ENCODE measurements at places on chromosomes 2 and 18.

GRCh38 chr2:12734914-12735654 lies 18.3 kb downstream of the TRIB2 start:
- no peak for ATAC-seq

- ATAC-seq: peak; percentile 68
These were observed 137.1 kb downstream of the ZEB2 start for GRCh38 chr2:144382849-144383248.

GRCh38 chr2:79729532-79729931 lies 216.7 kb downstream of the CTNNA2 start:
- ATAC-seq: no peak

GRCh38 chr2:143209570-143210445 lies 80.6 kb downstream of the ARHGAP15 start:
- ATAC-seq: no peak

- no peak for ATAC-seq
These were observed 130.8 kb downstream of the UPP2 start for GRCh38 chr2:158232476-158232875.

- no peak for ATAC-seq
These were observed 202.8 kb upstream of the THUMPD2 start for GRCh38 chr2:39981883-39982311.

- ATAC-seq: no peak
These were observed 102.1 kb downstream of the SNTG2 start for GRCh38 chr2:1052771-1053191.

DNA sequence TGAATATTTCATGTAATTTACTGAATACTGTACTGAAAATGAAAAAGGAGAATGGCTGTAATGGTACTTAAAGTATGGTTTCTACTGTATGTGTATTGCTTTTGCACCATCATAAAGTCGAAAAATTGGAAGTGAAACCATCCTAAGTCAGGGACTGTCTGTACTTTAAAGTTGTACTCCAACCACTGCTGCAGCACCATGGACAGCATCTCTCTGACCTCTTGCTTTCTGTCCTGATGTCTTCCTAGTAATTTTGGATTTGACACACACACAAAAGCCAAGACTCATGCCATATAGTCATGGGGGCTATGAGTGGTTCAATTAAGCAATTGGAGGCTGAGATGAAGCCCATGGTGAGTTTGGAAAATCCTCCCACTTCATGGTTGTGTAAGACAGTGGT lies 256.3 kb upstream of the PKDCC start:
- ATAC-seq: no peak

DNA sequence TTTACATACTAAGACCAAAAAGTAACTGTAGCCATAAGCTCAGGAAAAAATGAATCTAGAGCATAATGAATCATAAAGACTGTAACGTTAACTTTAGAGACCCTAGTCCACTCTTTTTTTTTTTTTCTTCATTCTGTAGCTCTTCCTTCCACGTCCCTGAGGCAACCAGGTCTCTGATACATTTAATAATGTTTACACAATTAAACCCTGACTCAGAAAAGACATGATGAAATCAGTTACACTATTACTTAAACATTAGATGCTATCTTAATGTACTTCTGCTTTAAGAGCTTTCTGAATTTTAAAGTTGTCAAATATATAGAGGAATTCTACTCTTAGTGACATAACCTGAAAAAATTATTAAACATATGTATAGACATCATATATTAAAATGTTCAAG lies 1121.5 kb upstream of the DDX18 start:
- ATAC-seq: no peak

- no peak for ATAC-seq
These were observed 20.5 kb downstream of the SLC3A1 start for GRCh38 chr2:44295633-44296359.

DNA sequence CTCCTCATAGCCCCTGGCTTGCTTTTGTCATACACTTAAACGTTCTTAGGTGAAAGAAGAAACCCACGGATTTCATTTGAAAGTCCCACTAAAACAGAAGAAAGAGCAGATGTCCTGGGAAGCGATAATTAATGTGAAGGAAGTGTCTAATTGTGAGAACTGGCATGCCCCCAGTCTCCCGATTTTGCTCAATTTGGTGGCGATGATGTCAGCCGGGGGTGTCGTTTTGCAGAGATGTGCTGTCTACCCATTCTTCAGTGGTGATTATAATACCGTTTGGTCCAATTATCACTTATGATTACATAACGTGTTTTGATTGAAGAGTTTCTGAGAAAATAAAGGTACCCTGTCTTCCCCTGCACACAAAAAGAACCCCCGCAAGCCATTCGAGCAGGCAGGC lies 103.1 kb downstream of the RTN4 start:
- ATAC-seq: no peak

DNA sequence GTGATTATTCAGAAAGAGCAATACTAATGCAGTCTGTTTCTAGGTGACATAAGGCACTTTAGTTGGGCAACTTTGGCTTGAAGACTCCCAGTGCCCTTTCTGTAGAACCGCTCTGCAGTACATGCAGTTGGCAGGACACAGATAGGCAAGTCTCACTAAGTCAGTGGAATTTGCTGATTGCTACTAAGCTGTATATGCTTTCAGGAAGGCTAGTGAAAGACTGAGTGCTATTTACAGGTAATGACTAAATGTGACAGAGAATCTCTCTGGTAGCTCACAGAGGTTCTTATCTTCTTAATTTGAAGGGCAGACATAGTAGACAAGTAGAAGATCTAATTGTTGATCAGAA lies 243.0 kb downstream of the WDPCP start:
- ATAC-seq: no peak

DNA sequence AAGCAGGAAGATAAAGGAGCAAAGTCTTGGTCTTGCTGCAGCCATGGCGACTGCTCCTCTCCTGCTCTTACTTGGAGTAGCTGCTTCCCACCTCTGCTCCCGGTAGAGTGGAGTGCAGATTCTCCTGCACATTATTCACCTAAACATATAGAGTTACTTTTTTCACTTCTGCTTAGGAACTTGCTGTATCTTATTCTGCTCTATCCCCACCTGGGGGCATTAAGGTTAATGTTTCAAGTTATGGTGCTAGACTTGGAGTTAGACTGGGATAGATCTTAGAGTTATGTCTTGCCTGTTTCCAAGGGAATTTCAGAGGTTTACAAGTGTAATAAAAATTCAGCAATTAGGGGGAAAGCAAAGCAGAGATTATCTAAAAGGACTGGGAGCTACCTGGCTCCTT lies 144.2 kb downstream of the SETBP1 start:
- no peak for ATAC-seq

GRCh38 chr2:203071148-203071547 lies 56.5 kb downstream of the NBEAL1 start:
- no peak for ATAC-seq

DNA sequence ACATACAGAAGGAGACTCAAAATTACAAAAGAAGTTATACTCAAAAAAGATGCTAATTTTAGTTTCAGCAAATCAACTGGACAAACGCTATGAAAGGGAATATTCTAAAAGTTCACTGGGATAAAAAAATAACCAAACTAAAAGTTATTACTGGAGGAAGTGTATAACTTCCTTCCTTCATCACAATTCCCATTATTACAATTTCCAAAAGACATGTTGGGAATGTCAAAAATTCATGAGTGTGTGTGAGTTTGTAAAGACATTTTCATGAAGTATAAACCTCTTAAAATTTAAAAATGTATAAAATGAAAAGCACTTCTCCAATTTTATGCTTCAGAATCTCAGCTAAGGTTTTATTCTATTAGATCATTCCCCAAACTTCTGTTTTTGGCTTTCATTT lies 67.8 kb downstream of the MERTK start:
- ATAC-seq: no peak

DNA sequence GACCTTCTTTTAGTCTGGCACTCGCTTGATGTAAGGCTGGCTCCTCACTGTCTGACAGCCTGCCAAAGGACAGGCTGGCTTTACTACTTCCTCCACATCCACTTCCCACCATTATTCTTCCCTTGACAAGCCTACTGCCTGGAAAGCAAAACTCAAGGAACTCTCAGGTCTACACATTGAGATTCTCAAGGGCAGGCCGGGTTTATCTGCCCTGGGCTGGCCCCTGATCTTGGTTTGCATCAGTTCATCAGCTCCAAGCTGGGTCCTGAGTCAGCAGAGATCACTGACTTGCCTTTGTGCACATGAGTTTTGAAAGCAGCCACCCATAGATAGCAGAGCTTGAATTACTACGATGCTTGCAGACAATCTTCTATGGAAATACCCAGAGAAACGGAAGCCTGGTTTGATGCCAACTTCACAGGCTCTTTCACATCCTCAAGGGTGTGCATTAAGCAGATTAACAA lies 53.9 kb downstream of the KCTD18 start:
- peak; percentile 25 for ATAC-seq

DNA sequence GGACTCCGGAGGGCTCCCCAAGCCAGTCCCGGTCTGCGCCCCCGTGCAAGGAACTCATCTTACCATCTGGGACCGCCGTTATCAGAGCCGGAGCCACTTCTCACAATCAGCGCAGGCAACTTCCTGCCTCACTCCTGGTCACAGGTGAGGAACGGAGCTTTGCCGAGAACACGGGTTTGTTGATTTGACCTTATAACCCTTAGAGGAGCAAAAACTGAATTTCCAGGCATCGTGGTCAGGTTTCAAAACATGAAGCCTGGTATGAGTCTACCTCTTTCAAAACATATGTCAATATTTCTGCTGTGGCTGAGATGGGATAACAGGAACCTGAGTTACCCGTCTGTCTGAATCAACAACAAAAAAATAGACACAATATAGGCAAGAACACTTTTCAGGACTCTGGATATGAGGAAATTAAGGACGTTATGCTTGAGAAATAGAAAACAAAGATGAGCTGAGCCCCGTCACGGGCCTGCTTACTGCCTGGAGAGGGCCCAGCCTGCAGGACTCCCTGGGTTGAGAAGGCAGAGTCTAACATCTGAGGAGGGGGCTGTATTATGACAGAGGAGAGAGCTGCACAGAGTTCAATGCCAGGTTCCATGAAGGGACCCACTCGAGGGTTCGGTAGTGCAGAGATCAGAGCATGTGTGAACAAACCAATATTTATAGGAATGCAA lies 148.7 kb downstream of the NDUFA10 start:
- ATAC-seq: no peak

DNA sequence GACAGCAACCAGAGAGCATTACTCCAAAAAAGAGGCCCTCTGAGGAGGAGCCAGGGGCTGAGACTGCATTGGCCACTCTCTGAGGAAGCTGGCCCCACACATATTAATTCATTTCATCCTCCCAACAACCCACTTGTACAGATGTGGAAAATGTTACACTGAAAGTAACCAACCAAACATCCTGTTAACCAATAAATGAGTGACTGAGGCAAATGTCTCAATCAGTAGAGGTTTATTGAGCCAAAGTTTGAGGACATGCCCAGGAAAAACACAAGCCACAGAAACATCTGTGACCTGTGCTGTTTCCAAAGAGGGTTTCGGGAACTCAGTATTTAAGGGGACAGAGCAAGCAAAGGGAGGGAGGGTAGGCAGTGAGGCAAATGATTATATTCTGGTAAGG lies 53.0 kb downstream of the SKA1 start:
- no peak for ATAC-seq

DNA sequence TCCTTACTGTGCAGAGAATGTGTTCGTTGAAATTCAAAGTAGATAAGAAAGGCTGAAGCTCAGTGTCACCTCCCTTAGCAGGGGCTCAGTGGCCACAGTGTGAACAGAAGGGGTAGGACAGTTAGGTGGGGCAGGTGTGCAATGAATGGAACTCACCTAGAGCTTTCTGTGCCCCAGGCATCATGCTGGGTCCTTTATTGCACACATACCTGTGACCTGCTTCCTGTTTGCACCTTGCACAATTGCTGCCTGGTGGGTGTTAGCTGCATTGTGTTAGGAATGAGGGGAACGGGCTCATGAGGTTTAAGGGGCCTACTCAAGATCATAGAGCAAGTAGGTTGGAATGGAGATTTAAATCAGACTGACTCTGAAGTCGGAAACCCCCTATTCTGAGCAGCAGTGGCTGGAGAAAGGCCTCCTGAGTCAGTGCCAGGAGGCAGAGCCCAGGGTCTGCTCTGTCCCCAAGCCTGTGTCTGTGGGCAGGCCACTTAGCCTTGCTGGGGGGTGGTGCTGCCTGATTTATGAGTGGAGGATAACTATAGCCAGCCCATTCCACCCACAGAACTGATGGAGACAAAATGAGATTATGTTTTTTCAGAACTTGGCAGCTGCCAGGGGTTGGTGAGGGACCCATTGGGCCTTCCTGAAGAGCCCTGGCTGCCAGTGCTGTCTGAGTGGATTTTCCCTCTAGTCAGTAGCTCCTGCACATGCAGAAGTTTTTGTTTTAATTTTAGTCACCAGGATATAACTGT lies 76.2 kb downstream of the NPAS2 start:
- no peak for ATAC-seq

- peak; percentile 78 for ATAC-seq
These were observed 25.8 kb downstream of the CREG2 start for GRCh38 chr2:101361522-101361921.

- no peak for ATAC-seq
These were observed 314.7 kb upstream of the SPRED2 start for GRCh38 chr2:65746931-65747675.

DNA sequence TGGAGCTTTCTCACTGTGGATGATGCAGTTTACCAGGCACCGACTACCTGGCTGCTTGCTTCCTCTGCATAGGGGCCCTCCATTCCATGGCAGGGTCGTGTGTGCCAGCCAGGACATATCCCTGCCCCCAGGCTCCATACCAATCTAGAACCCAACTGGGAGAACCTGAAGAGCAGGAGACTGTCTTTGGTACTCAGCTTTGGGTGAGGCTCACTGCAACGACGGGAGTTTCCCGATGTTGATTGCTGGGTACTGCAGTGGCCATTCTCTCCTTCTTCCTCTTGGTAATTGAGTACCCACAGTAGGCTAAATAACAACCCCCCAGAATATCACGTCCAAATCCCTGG lies 133.3 kb upstream of the SERTAD2 start:
- no peak for ATAC-seq

DNA sequence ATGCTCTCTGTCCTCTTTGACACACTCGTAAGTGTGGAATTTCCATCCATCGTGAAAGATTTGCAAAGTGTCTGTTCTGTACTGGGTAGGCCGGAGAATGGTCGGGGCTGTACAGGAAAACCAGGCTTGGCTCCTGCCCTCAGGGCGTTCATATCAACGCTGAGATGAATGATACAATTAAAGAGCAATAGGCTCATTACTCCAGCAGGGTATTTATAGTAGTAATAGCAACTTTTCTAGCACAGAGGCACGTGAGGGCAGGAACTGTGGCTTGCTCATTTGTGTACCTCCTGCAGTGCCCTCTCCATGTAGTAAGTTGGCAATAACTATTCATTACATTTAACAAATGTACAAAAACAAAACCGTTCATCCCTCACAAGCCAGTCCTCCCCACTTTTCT lies 5.3 kb upstream of the NCK2 start:
- peak; percentile 58 for ATAC-seq

GRCh38 chr2:219230059-219230540 lies 494 bp downstream of the ANKZF1 start:
- peak; percentile 7 for ATAC-seq

DNA sequence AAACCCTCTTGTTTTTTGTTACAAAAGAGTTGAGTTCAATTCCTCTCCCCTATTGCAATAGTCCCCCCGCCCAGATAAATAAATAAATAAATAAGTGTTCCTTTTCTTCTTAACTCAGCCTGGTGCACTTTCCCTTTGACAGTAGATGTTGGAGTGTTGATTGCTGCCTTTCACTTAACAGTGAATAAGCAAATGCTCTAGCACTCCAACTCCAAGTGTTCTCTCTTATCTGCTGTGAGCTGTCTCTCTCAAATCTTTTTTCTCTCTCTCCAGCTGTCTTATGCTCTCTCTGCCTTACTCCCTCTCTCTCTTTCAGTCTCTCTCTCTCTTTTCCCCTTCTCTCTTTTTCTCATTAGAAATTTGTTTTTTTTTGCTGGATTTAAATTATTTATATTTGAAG lies 216.7 kb downstream of the TMX3 start:
- no peak for ATAC-seq
